WTC11 (cell line): ENCODE measurements at places on chromosomes 2 and 18. TPM values are rescaled to one million over a fixed set of nuclear protein-coding genes. Genes with fewer than 3 reads are reported as not detected.
A peak's percentile ranks its signal among the peaks of the same experiment; 100 is the strongest.

GRCh38 chr2:201698588-201699226, at the start of gene MPP4:
Gene MPP4, minus strand, starts transcription at chr2:201698644. Its CDS starts 4,690 bp downstream, at chr2:201693954.
- H3K4me1 ChIP-seq, result peaks cover 61% of the 10 kb centered on the region
- H3K4me3 ChIP-seq, result 0 out of 2 replicates have a peak within 1 kb of the TSS, but pooled peaks have one; percentile 14
- H3K36me3 ChIP-seq, result peaks cover 12% of the 10 kb centered on the region
- peak within 1 kb of the TSS; percentile 84 for H3K27ac ChIP-seq
- no peaks in the 10 kb centered on the region for H3K27me3 ChIP-seq
- DNase-seq, result no peak

GRCh38 chr2:36486521-36487044, 111.4 kb downstream of the FEZ2 start:
- peaks cover 8% of the 10 kb centered on the region; the same call in 1 of the 2 replicates for H3K36me3 ChIP-seq
- peaks cover 19% of the 10 kb centered on the region for H3K4me1 ChIP-seq
- no peak for DNase-seq
- no peak overlapping the region for H3K4me3 ChIP-seq

GRCh38 chr18:31244771-31245394, 73.1 kb upstream of the DSG1 start:
- H3K4me3 ChIP-seq, result no peak overlapping the region
- no peak for DNase-seq
- peak overlapping the region; percentile 54; the same call in 1 of the 2 replicates for H3K27ac ChIP-seq
- H3K4me1 ChIP-seq, result peaks cover 59% of the 10 kb centered on the region
- no peaks in the 10 kb centered on the region for H3K36me3 ChIP-seq

GRCh38 chr2:9763356-9764152, 79.7 kb upstream of the TAF1B start:
- DNase-seq, result no peak
- H3K4me3 ChIP-seq, result no peak overlapping the region
- H3K27ac ChIP-seq, result no peak overlapping the region

DNA sequence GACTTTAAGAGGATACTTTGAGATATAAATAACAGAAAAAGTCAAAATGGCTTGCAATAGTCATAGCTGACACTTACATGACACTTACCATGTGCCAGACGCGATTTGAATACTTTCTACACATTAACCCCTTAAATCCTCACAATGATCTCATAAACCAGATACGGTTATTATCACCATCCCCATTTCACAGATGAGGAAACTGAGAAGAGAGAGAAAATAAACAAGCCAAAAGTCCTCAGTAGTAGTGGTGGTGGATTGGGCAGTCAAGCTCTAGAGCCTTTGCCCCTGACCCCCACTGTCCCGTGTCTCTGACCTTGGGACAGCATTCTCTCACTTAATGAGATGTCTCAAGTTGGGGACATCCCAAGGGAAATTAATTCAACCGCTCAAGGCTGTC, 105.2 kb upstream of the TAF1B start:
- no peak overlapping the region for H3K27ac ChIP-seq
- H3K4me1 ChIP-seq, result no peaks in the 10 kb centered on the region
- no peak overlapping the region for H3K4me3 ChIP-seq
- H3K36me3 ChIP-seq, result peaks cover 18% of the 10 kb centered on the region

DNA sequence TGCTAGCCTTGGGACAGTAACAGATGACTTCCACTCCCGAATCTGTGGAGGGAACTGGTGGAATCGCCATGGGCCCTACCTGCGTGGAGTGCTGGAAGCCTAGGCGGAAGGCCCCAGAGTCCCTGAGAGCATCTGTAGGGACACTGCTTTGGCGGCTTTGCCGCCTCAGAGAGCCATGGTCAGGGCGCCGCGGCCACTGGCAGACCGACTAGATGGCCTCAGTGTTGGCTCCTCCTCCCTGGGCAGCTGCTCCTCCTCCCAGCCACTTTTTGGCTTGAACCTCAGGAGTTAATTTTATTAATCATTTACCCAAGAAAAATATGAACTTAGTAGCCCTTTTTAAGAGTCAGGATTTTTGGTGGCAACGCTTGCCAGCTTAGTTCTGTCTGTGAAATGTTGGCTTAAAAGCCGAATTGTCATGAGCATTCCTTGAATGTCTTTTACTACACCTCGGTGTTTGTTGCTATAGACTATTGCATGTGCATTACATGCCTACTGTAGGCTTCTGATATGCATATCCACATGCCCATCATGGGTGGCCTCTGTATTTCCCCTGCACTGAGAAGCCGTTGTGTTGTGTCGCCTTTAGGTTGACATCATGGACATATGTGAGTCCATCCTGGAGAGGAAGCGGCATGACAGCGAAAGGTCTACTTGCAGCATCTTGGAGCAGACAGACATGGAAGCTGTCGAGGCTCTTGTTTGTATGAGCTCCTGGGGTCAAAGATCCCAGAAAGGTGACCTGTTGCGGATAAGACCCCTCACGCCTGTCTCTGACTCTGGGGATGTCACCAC, 2.4 kb downstream of the KLF11 start:
- no peak overlapping the region for H3K27ac ChIP-seq
- H3K4me3 ChIP-seq, result no peak overlapping the region
- peaks cover 10% of the 10 kb centered on the region for H3K4me1 ChIP-seq
- DNase-seq, result no peak

DNA sequence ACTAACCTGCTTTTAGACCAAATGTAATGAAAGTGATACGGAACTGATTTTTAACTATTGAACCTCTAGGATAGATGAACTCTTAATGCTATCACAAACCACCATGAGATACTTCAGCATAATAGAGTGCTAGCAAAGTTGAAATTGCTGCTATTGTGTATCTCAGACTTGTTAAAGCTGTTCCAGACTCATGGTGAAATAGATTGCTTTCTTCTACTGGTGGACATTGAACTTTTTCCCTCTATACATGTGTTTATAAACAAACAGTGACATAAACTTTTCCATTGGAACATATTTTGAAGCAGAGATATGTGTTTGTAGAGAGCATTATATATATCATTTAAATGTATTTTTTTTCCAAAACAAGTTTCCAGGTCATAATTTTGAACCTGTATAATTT, 157.3 kb downstream of the CAMKMT start:
- DNase-seq, result no peak
- peaks cover 31% of the 10 kb centered on the region for H3K36me3 ChIP-seq
- H3K27me3 ChIP-seq, result no peaks in the 10 kb centered on the region

GRCh38 chr18:48776156-48776555, 174.6 kb downstream of the SMAD7 start:
- no peak overlapping the region for H3K4me3 ChIP-seq
- no peak overlapping the region for H3K27ac ChIP-seq
- H3K27me3 ChIP-seq, result no peaks in the 10 kb centered on the region
- H3K36me3 ChIP-seq, result no peaks in the 10 kb centered on the region
- peaks cover 9% of the 10 kb centered on the region for H3K4me1 ChIP-seq

- no peaks in the 10 kb centered on the region for H3K27me3 ChIP-seq
- no peak for DNase-seq
- no peak overlapping the region for H3K4me3 ChIP-seq
- H3K4me1 ChIP-seq, result no peaks in the 10 kb centered on the region
- H3K27ac ChIP-seq, result no peak overlapping the region
These were observed 87.8 kb downstream of the NOL10 start for GRCh38 chr2:10601866-10602566.

DNA sequence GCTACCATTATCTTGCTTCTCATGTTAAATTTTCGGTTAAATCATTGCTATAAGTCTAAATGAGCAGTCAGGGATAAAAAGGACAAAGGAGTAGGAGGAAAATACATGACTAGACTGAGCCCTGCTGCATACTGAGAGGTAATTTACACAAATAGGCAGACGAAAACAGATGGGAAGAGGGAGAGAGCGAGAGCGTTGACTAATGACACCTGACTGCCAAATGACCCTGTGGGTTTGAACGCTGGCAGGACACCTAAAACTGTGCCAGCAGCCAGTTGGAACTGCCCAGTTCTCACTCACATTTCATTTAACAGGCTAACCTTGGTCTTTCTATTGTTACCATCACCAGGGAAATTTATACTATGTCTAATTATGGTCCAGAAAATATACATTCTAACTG, 978.2 kb downstream of the CPS1 start:
- H3K4me3 ChIP-seq, result no peak overlapping the region
- no peak for DNase-seq
- H3K36me3 ChIP-seq, result no peaks in the 10 kb centered on the region
- no peaks in the 10 kb centered on the region for H3K4me1 ChIP-seq
- H3K27me3 ChIP-seq, result no peaks in the 10 kb centered on the region
- no peak overlapping the region for H3K27ac ChIP-seq

DNA sequence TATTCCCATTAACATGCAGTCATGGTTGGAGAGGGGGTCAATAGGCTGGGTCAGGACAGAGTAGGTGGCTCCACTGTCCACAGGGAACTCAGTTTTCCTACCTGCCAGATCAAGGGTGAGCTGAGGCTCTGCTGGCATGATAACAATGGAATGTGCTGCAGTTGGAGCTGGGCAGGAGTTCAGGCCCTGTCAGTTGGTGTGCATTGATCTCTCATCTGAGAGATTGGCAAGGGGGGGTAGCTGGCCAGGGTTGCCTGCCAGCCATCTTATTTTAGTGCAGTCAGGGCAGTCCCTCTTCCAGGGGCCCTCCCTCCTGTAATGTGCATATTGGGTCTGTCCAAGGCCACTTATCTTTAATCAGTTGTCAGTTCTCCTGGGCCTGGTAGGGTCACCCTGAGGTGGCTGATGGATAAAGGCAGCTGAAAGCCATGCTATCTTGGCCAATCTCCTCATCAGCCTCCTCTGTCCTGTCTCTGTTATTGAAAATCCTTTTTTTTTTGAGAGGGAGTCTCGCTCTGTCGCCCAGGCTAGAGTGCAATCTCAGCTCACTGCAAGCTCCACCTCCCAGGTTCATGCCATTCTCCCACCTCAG, 38.1 kb upstream of the CCBE1 start:
- no peak for DNase-seq
- H3K4me3 ChIP-seq, result no peak overlapping the region
- no peaks in the 10 kb centered on the region for H3K27me3 ChIP-seq

- H3K27me3 ChIP-seq, result no peaks in the 10 kb centered on the region
- DNase-seq, result no peak
- H3K36me3 ChIP-seq, result no peaks in the 10 kb centered on the region
- H3K27ac ChIP-seq, result peak overlapping the region; percentile 40; the same call in 1 of the 2 replicates
These were observed 91.2 kb downstream of the LIPG start for GRCh38 chr18:49652881-49653724.

GRCh38 chr2:182503886-182504285, 77.0 kb upstream of the PDE1A start:
- no peak overlapping the region for H3K27ac ChIP-seq
- no peak overlapping the region for H3K4me3 ChIP-seq
- no peaks in the 10 kb centered on the region for H3K27me3 ChIP-seq

GRCh38 chr2:159750873-159751272, 38.6 kb downstream of the MARCHF7 start:
- H3K36me3 ChIP-seq, result peaks cover 44% of the 10 kb centered on the region
- no peak overlapping the region for H3K4me3 ChIP-seq
- no peaks in the 10 kb centered on the region for H3K4me1 ChIP-seq
- peak overlapping the region; percentile 24 for H3K27ac ChIP-seq
- no peak for DNase-seq

DNA sequence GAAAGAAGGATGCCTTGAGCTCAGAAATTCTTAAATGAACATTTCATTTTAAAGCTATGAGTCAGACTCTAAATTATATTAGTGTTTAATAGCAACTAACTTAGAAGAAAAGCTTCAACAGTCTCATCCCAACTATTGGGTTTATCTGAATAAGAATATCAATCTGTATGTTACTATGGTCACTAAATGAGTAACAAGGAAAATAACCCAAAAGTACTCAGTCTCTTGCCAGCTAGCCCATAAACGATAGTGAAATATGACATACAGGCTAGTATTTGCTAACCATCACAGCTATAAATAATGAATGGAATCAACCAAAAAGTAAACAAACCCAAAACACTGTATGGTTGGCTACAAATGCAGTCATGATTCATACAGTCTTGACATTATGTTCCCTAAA, 174.9 kb downstream of the RAB3GAP1 start:
- no peak overlapping the region for H3K4me3 ChIP-seq
- peaks cover 20% of the 10 kb centered on the region for H3K36me3 ChIP-seq
- no peak for DNase-seq

- no peak for DNase-seq
- no peak overlapping the region for H3K4me3 ChIP-seq
- H3K36me3 ChIP-seq, result no peaks in the 10 kb centered on the region
- H3K4me1 ChIP-seq, result peaks cover 9% of the 10 kb centered on the region
- H3K27me3 ChIP-seq, result no peaks in the 10 kb centered on the region
- no peak overlapping the region for H3K27ac ChIP-seq
These were observed 61.2 kb upstream of the CABLES1 start for GRCh38 chr18:23073996-23074606.

DNA sequence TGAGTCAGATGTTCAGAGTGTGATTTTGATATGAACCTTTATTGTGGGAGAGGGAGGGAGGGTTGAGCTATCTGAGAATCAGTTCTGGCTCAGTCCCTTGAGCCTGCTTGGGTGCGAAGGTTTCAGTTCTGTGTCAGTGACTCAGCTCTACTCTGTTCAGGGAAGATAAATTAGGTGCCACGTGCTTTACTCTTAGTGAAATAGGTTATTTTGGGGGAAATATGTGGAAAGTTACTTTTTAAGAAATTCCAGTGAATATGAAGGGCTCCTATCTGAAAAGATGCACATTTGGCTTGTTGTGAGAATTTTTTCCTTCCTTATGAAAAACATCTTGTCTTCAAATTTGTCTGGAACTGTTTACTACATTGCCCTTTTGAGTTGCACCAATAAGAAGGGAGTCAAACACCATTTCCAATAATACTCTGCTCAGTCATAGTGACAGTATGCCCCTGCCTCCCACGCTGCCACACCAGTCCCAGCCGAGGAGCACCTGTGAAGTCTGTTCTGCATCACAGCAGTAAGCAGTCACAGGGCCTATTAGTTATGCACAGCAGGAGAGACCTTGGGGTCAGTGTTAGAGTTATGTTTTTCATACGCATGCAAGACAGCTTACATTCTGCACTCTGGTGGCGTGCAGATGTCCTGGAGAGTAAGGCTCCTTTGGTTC, 32.8 kb upstream of the DNAH7 start:
- peak overlapping the region; percentile 58; the same call in 1 of the 2 replicates for H3K27ac ChIP-seq
- no peak for DNase-seq
- peaks cover 57% of the 10 kb centered on the region for H3K4me1 ChIP-seq

DNA sequence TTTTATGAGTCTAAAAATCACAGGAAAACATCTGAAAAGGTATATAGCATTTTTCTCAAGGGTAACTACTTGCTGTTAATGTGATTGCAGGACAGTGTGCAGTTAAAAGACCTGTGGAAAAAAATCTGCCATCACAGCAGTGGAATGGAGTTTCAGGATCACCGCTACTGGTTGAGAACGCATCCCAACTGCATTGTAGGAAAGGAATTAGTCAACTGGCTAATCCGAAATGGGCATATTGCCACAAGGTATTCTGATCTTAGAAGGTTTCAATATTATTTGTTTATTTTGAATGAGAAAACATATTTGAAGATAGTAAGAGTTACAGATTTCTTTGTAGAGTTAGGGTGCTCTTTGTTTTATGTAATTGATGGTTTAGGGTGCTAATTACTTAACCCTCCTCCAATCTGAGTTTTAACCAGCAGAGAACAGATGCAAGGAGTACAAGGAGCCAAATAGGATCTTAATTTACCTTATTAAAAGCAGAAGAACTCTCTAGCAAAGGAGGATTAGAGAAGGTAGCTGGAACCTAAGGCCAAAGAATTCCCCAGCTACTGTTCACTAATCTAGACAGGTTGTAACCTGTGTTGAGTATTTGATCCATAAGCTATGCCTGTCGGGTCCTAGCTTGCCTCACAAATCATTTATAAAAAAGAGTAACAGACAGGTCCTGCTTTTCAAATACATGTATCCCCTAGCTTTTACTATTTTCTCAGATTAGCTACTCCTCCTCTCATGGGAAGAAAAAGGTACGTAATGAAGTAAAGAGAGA, 35.0 kb downstream of the PIKFYVE start:
- no peaks in the 10 kb centered on the region for H3K27me3 ChIP-seq
- H3K36me3 ChIP-seq, result peaks cover 49% of the 10 kb centered on the region
- DNase-seq, result no peak
- H3K4me3 ChIP-seq, result no peak overlapping the region
- H3K4me1 ChIP-seq, result no peaks in the 10 kb centered on the region

The MTLN gene
- total RNA-seq, result 42.2 to 50.5 TPM (median 44.1 TPM) in 3 replicates

The VPS4B gene
- 37.8 to 44.1 TPM (median 42.8 TPM) in 3 replicates for total RNA-seq

The GRB14 gene
- 14.9 to 17.2 TPM (median 17.2 TPM) in 3 replicates for total RNA-seq

The C2orf80 gene
- 0.39 to 0.96 TPM (median 0.87 TPM) in 3 replicates for total RNA-seq

The IL1B gene
- total RNA-seq, result not detected in 3 replicates

The DYNC2LI1 gene
- 7.0 to 7.1 TPM (median 7.1 TPM) in 3 replicates for total RNA-seq
